Upper lobe of right lung (tissue), 1 donor: ENCODE measurements at places on chromosomes 1 and 21. TPM values are rescaled to one million over a fixed set of nuclear protein-coding genes. Genes with fewer than 3 reads are reported as not detected.

Gene VASH2
- total RNA-seq = 1.9 TPM

Gene PCP4
- 1.0 TPM for total RNA-seq

DNA sequence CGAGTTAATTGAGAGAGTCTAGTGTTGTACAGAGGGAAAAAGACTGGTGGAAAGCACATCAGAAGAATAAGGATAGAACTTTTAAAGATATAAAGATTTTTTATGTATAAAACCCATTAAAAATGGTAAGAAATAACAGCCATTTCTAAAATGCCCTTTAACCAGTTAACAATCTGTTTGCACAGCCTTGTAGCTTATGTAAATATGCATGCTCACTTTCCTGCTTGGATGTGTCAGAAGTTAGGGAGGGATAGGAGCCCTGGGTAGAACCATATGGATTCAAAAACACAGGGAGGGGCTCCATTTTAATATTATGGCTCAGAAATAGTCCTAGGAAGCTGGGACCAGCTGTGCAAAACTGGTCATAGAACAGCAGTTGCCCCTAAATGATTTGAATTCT is 4.5 kb upstream of the EDEM3 start:
- H3K36me3 ChIP-seq = no peaks in the 10 kb centered on the region
- H3K27me3 ChIP-seq = no peaks in the 10 kb centered on the region
- H3K4me3 ChIP-seq = no peak overlapping the region
- H3K4me1 ChIP-seq = no peaks in the 10 kb centered on the region

Gene OLFML3
- 43.5 TPM for total RNA-seq

- H3K27me3 ChIP-seq = no peaks in the 10 kb centered on the region
- peaks cover 20% of the 10 kb centered on the region for H3K4me1 ChIP-seq
- peaks cover 7% of the 10 kb centered on the region for H3K36me3 ChIP-seq
- no peak overlapping the region for H3K27ac ChIP-seq
Observed at GRCh38 chr1:201470581-201470980, 1.6 kb upstream of the PHLDA3 start.

Gene S100A14
- 112 TPM for total RNA-seq

DNA sequence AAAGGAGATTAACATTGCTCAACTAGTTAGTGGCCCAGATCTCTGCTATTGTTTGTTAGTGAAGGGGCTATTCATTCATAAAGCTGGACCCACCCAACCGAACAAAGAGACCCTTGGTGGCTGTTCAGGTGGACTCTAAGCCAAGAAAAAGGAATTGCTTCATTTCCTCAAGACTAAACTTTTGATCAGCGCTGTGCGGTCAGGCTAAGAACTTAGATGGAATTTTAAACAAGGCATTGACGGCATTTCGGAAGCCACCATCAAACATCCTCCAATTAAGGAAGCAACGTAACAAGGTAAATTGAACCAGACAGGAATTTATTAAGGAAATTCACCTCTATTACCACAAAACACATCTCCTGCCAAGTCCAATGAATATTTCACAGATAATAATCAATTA is 19.9 kb upstream of the SHCBP1L start:
- DNase-seq = no peak
- H3K4me3 ChIP-seq = no peak overlapping the region
- H3K27me3 ChIP-seq = no peaks in the 10 kb centered on the region
- no peak overlapping the region for H3K27ac ChIP-seq
- no peaks in the 10 kb centered on the region for H3K4me1 ChIP-seq
- H3K36me3 ChIP-seq = no peaks in the 10 kb centered on the region

Gene PPIAL4G
- total RNA-seq = 0.20 TPM

DNA sequence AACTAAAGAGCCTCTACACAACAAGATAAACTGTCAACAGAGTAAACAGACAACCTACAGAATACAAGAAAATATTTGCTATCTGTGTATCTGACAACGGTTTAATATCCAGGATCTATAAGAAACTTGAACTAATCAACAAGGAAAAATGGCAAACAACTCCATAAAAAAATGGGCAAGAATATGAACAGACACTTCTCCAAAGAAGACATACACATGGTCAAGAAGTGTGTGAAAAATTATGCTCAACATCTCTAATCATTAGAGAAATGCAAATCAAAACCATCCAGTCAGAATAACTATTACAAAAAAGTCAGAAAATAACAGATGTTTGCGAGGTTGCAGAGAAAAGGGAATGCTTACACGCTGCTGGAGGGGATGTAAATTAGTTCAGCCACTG is 8.0 kb downstream of the ZNF670 start:
- H3K36me3 ChIP-seq = no peaks in the 10 kb centered on the region
- DNase-seq = no peak
- H3K27me3 ChIP-seq = no peaks in the 10 kb centered on the region
- H3K4me1 ChIP-seq = no peaks in the 10 kb centered on the region

DNA sequence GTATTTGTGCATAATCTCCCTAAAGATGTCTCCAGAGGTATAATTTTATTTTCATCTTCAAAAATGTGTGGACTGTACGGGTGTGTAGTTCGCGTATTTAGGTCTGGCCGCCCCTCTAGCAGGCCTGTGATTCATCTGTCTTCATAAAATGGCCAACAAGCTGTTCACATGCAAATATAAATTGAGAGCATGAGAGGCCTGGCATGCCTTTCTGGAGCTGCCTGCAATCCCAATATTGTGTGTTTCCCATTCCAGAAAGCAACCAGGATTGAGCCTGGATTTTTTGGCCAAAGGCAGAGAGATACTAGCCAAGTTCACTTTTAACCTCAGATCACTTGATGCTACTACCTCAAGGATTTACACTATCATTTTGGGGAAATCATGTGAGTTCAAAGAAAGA is 197.2 kb downstream of the NFIA start:
- no peak for DNase-seq
- no peak overlapping the region for H3K4me3 ChIP-seq
- H3K27me3 ChIP-seq = no peaks in the 10 kb centered on the region

Gene LCE2C
- total RNA-seq = not detected

Gene SH2D5
- 0.52 TPM for total RNA-seq

Gene VTCN1
- total RNA-seq = not detected

GRCh38 chr1:30445449-30445848 is 277.9 kb downstream of the MATN1 start:
- H3K4me1 ChIP-seq = no peaks in the 10 kb centered on the region
- H3K4me3 ChIP-seq = no peak overlapping the region
- DNase-seq = no peak
- no peak overlapping the region for H3K27ac ChIP-seq
- no peaks in the 10 kb centered on the region for H3K36me3 ChIP-seq

DNA sequence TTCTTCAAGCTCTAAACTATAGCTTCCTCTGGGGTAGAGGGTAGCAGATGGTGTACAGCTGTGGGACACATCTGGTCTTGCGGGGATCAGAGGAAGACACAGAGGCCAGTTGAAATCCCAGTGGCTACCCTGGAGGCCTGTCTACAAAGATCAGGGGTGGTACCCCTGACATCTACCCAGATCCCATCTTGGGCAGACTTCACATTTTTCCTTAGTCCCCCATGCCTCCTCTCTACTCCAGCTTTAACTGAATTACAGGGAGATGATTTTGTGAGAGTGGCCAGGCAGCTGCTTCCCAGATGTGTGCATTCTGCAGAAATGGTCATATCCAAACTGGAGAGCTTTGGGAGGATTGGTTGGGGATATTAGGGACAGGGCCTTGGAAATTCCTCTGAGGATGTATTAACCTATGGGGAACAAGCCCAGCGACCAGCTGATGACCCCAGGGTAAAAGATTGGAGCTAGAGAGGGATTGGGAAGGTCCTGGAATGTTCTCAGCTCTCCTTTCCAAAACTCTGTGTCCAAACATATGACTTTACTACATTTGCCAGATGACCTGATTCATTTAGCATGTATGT is 9.6 kb upstream of the CD34 start:
- no peaks in the 10 kb centered on the region for H3K27me3 ChIP-seq
- DNase-seq = no peak
- H3K27ac ChIP-seq = no peak overlapping the region
- H3K4me1 ChIP-seq = peaks cover 52% of the 10 kb centered on the region
- no peaks in the 10 kb centered on the region for H3K36me3 ChIP-seq

DNA sequence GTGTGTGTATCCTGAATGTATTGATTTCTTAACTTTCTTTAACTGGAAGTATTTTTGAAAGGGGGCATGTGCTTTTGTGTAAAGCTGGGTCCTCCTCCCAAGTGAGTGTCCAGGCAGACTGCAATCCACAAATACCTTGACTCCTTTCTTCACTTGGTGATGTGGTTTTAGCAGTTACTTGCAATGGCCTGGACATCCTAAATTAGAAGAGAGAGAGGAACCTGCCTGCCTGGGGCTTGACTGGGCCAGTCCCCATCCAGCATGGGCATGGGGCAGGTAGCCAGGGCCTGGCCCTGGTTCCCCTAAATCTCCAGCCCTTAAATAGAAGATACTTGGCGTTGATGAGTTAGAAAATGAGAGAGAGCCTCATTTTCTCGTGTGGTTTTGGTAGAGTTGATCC is 159.7 kb downstream of the PGBD5 start:
- peak; percentile 10 for DNase-seq
- no peaks in the 10 kb centered on the region for H3K27me3 ChIP-seq
- peaks cover 26% of the 10 kb centered on the region for H3K4me1 ChIP-seq
- no peak overlapping the region for H3K4me3 ChIP-seq
- H3K36me3 ChIP-seq = peaks cover 39% of the 10 kb centered on the region

DNA sequence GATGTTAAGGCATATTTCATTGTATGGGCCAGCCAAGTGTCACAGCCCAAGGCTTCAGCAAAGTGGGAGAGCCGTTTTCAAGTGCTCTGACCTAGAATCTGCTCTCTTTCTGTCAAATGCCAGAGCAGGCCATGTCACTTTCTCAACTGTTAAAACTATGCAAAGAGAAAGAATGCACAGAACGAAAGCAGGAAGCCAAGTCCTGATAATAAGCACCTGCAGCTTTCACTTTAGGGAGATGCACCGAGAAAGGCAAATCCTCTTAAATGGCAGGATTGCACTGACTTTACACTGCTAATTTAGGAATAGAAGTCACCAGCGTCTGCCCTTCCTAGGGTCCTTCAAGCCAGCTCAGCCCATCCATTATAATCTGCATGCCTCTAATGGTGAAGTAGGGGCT is 49.2 kb upstream of the NTPCR start:
- H3K4me1 ChIP-seq = peaks cover 8% of the 10 kb centered on the region
- no peak overlapping the region for H3K4me3 ChIP-seq
- H3K27ac ChIP-seq = peak overlapping the region; percentile 6
- no peak for DNase-seq
- H3K27me3 ChIP-seq = no peaks in the 10 kb centered on the region
